Mammary epithelial cell (primary cell): ENCODE measurements at places on chromosomes 7 and 10.
A peak's percentile ranks its signal among the peaks of the same experiment; 100 is the strongest.

- no peak for DNase-seq
Measured at GRCh38 chr7:117076426-117076943, 123.2 kb downstream of the ST7 start.

DNA sequence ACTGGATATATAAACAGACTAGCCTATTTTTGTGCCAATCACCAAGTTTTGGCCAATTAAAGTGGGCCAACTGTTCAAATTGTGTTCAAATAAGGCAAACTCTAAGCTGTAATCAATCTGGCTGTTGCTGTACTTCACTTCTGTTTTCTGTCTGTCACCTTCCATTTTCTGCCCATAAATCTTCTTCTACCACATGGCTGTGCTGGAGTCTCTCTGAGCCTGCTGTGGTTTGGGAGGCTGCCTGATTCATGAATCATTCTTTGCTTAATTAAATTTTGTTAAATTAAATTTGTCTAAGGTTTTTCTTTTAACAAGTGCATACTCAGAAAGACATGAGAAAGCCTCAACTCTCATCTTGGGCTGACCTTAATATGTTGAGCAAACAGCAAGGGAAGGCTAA, 172.6 kb upstream of the VIPR2 start:
- no peak for DNase-seq

GRCh38 chr10:19654576-19654975, 161.7 kb upstream of the PLXDC2 start:
- DNase-seq: peak; percentile 58

GRCh38 chr7:17370901-17371585, 72.6 kb downstream of the AHR start:
- no peak for DNase-seq
